ENCODE measurements at places on chromosomes 6 and 20.

GRCh38 chr20:23524146-23524545 lies 33.2 kb downstream of the CST8 start:
- DNase-seq = no peak

- DNase-seq = no peak
Observed at GRCh38 chr6:5412663-5413062, 151.3 kb downstream of the FARS2 start.

DNA sequence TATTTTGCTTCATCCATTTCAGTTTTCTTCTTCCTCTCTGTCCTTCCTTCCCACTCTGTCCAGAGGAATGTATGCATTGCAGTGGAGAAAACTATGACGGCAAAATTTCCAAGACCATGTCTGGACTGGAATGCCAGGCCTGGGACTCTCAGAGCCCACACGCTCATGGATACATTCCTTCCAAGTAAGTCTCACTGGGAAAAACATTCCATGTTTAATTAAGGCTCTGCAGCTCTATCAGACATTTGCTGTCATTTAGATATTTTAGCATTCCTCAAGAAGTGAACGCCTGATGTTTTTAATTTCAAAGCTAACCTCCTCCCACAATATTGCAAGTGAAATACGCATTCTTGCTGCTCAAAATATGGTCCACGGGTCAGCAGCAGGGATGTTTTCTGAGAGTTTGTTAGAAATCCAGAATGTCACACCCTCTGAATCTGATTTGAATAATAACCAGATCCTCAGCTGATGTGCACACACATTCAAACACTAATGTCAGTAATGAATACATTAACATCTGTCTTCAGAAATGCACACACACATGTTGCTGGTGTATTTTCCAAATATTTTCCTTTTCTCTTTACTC lies 12.8 kb downstream of the PLG start:
- no peak for DNase-seq

DNA sequence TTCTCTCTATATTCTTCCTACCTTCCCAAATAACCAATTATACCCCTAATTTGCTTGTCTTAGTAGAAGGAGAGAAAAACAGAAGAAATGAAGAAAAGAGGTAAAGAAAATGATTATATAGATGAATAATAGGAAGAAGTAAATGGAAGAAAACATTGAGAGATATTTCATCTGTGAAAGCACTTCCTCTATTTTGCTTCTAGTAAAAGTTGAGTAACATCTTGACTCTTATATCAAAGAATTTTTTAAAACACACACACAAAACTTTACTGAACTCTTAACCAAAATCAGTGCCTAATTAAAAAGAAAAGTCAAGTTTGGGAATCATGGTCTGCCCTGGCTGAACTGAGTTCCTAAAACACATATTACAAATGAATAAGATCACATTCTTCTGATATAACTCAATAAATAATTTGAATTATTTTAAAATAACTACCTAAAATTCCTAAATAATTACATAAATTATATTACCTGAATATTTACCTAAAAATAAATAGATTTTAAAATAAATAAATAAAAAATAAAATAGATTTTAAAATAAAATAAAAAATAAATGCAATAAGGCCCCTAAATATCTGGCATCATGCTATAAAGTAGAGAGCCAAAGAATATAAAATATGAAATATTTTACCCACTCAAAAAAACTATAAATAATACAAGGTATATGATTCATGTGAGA lies 8.8 kb downstream of the SLC17A2 start:
- DNase-seq = no peak

- no peak for DNase-seq
Observed at GRCh38 chr6:149948011-149948410, 6.2 kb downstream of the ULBP2 start.

DNA sequence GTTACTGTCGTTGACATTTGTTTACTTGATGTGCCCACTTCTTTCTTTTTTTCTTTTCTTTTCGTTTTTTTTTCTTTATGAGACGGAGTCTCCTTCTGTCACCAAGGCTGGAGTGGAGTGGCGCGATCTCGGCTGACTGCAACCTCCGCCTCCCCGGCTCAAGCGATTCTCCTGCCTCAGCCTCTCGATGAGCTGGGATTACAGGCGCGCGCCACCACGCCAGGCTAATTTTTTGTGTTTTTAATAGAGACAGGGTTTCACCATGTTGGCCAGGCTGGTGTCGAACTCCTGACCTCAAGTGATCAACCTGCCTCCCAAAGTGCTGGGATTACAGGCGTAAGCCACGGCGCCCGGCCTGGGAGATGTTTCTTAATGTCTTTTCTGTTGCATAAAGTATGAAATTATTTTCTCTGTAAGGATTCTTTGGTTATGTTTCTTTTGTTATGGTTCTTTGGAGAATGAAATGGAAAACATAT lies 33.3 kb upstream of the PRSS16 start:
- no peak for DNase-seq

Measured in stimulated activated CD4-positive, alpha-beta T cell treated with anti-CD3 and anti-CD28 coated beads, Interleukin-4, amount 100 ng/mL, for 4 hours (primary cell).